NCI-H1092 (cell line): ENCODE measurements at places on chromosomes 2 and 18.

DNA sequence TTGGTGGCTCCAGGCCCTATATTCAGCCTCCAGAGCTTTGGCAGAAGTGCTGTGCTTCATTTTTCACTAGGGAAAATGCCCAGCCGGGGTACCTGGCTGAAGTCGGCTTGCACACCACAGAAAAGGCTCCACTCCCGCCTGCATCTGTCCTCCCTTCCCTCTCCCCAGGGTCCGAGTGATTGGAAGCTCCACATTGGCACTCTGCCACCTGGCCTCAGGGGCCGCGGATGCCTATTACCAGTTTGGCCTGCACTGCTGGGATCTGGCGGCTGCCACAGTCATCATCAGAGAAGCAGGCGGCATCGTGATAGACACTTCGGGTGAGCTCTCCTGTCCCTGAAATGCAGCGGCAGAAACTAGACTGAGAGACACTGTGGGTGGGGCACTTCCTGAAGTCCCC lies 47.4 kb downstream of the IMPA2 start:
- peak; percentile 4 for DNase-seq

DNA sequence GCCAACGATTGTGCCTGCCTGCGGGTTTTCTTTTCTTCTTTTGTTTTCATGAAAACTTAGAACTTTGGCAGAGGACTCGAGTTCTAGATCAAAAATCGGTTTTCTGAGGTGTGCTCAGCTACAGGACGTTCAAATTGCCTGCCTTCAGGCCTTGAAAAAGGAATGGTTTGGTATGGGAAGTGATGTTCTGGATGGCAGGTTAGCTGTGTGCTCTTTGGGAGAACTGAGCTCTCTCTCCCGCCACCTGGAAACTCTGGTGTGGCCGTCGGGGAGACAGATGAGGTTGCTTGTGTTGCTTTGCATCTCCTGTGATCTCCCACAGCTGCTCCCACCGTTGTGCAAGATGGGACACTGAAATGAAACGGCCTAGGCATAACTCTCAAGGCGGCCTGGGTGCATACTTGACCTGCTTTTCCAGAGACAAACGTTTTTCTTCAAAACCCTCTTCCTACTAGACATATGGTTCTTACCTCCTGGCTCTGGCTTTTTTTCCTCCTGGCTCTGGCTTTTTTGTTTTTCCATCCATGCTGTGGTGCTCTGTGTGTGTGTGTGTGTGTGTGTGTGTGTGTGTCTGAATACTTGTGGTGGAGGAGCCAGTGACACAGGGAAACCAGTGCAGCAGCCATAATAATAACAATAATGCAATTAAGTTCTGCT lies 2.0 kb downstream of the FMNL2 start:
- no peak for DNase-seq

DNA sequence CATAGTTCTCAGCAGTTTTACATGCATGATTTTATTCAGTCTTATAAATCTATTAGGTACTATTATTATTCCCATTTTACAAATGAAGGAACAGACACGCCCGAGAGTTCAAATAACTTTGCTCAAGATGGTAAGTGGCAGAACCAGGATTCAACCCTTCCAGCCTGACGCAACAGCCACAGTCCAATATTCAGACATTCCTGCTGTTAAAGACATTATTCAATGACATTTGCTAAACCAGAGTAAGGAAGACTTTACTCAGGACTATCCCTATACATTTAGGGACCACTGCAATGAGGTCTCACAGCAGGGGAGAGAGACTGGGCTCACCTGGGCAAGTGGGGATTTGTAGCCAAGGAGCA lies 29.4 kb upstream of the IGFBP2 start:
- DNase-seq, result no peak

DNA sequence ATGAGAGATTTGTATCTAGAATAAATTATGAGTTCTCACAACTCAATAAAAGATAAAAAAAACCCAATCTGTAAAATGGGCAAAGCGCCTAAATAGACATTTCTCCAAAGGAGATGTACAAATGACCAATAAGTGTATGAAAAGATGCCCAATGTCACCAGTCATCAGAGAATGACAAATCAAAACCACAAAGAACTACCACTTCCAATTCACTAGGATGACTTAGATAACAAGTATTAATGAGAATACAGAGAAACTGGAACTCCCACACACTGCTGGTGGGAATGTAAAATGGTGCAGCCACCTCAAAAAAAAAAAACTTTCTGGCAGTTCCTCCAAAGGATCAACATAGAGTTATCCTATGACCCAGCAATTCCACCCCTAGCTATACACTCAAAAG lies 17.4 kb upstream of the COL6A3 start:
- DNase-seq, result no peak

- no peak for DNase-seq
Measured at GRCh38 chr18:13800505-13801259, 23.3 kb upstream of the MC5R start.

DNA sequence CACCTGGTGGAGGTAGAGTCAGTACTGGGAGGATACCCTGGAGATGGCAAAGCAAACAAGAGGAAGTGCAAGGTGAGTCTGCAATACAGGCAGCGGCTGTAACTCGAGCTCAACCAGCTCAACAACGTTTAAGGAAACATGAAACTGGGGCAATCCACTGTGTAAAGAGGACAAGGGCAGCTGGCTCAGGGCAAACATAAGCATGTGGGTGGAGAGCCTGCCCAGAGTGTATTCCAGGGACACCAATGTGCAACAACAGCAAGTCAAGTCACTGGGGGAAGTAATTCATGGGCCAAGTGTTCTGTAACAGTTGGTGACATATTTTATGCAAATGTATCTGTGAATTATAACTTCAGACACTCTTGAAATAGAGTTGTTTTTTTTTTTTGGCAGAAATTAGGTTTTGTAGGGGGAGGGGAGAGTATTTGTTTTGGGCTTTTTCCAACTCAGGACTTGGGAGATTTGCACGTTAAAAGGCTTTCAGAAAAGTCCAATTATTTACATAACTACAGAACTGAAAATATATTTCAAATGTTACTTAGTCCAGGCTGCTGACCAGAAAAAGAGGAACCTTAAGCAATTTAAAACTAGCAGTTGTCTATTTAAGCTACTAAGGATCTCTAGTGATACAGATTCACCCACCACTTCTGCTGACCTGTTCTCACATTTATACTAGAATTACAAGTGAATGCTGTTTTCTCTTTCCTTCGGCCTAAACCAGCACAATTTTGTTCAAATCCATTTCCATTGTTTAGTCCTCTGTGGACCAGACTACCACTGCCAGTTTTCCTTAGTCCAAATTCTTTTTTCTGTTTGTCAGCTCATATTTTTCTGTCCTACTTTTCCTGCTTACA lies 18.6 kb downstream of the NRXN1 start:
- peak; percentile 93 for DNase-seq

- no peak for DNase-seq
Measured at GRCh38 chr18:60667016-60667415, 294.4 kb upstream of the MC4R start.
